ENCODE measurements at places on chromosomes 16 and 17.

GRCh38 chr16:66266436-66267291 lies 99.8 kb upstream of the CDH5 start:
- DNase-seq: peak; percentile 66

DNA sequence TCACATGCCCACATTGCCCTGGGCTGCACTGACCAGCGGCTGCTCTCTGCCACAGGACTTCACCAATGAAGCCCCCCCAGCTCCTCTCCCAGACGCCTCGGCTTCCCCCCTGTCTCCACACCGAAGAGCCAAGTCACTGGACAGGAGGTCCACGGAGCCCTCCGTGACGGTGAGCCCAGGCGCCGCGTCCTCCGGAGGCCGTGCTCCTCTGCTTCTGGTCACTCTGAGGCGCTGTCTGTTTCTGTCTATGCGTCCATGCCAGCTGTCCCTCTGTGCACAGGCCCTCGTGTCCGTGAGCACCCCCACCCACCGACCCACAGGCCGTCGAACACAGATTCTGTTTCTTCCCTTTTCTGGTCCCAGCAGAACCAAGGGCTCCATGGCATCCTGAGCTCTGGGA lies 62.6 kb downstream of the PLD6 start:
- DNase-seq: no peak

DNA sequence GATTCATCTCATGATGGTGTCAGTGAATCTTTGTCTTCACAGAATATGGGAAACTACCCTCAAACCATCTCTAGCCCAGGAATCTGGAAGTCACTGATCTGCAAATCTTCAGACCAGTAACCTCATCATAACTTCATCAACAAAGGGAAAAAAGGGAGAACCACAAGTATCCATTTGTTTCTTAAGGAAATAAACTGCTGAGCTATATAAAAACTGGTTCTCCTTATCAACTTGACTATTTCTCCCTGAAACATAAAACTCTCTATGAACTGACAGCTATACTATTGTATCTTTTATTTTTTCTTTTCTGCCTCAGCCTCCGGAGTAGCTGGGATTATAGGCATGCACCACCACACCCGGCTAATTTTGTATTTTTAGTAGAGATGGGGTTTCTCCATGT lies 39.3 kb downstream of the TRIM37 start:
- no peak for DNase-seq

- no peak for DNase-seq
Observed at GRCh38 chr16:1261131-1261892, 5.4 kb downstream of the TPSD1 start.

- DNase-seq: no peak
Observed at GRCh38 chr17:1861391-1862010, 31.7 kb downstream of the RPA1 start.
